Activated CD4-positive, alpha-beta T cell treated with anti-CD3 and anti-CD28 coated beads for 24 hours (primary cell): ENCODE measurements at places on chromosomes 2 and 18.

DNA sequence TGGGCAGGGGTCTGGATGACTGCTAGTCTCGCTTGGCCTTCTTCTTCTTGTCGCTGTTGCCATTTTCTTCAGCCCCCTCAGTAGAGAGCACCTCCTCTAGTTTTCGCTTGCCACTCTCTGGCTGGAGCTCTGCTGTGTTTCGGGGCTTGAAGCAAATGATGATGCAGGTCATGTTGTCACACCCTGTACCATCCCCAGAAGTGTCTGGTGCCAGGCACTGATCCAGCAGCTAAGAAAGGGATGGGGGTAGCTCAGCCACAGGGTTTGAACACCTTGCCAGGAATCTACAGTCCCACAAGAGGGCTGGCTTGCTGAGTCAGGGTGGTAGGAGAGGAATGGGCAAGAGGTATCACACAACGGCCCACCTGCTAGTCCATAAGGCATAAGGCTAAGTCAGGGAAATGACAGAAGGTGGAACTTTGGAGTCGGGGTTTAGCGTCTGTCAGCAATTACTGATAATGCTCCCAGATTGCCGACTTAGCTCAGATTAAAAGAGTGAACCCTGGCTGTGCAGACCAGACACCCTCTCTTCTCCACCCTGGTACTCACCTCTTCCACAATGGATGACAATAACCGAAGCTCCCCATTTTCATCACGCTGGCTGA, 1.1 kb upstream of the ZNF513 start:
- DNase-seq: no peak

DNA sequence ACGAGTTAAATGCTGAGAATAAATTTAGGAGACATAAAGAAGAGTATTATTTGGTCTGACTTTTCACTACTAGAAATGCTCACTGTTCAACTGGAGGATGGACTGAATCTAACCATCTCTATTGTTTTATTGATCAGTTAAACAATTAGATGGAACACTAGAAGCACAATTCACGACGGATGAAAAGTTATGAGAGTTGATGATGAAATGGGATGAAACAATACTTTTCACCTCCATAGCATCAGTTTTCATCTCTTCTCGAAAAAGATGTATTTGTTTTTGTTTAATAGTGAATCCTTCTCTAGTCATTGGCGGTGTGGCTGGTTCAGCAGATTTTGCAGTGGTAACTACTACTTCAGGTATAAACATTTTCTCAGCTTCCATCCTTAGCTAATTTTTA, 19.3 kb downstream of the TTN start:
- DNase-seq: no peak

DNA sequence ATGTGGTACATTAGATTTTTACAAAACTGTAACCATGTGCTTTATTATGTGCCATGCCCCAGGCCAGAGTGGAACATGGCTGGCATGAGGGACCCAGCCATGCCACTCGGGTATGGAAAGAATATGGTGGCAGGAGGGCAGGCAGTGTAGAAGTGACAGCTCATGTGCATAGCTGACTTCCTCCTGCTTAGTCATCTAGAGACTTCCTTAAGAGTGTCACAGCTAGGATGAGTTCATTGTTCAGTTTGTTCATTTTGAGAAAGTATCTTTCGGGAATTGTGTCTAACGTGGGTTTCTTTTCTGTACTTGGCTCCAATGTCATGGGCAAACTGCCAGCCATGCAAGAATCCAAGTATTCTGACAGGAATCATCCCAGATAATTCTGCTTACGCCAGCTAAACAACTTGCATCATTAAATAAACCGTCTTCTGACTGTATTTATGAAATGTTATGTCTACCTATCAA, 94.3 kb upstream of the ITGB6 start:
- DNase-seq: peak; percentile 20

DNA sequence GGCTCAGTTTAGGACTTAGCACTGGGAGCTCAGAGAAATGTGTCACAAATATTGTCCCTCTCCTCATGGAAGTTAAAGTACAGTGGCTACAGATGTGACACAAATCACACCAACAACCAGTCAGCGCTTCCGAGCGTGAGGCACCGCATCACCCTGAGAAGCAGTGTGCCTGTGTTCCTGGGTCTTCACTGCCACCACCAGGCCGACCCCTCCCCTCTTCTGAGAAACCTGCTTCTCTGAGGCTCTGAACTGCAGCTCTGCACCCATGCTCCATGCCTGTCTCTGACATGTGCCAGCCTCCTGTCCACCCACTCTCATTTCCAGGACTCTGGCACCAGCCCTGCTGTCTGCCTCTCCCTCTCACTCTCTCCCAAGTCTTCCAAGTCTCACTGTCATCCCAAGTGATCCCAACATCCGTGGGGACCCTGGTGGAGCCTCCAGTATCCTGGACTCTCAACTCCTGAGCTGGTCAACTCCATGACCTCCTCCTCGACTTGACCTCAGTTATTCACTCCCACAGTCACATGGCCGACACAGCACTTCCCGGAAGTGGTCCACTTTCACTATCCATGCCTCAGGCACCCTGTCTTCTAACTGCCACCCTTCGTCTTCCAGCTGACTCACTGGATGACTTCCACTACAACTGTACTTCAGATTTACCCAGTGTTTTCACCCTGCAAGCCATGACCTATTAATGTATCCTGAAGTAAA, 73.5 kb downstream of the FBXO15 start:
- no peak for DNase-seq

GRCh38 chr2:160516547-160517365, 23.1 kb upstream of the RBMS1 start:
- no peak for DNase-seq
